Activated naive CD4-positive, alpha-beta T cell treated with Interleukin-2 at 50 U/mL for 16 hours (primary cell): ENCODE measurements at places on chromosomes 1 and 21.

- DNase-seq: no peak
These were observed 3.7 kb downstream of the LENEP start for GRCh38 chr1:154996966-154997701.

GRCh38 chr1:115356356-115356755 is 18.3 kb upstream of the NGF start:
- DNase-seq: no peak

- DNase-seq: no peak
These were observed 169.7 kb downstream of the ATG4C start for GRCh38 chr1:62953633-62954032.

- no peak for DNase-seq
These were observed 31.0 kb downstream of the UBE2T start for GRCh38 chr1:202310746-202311145.

DNA sequence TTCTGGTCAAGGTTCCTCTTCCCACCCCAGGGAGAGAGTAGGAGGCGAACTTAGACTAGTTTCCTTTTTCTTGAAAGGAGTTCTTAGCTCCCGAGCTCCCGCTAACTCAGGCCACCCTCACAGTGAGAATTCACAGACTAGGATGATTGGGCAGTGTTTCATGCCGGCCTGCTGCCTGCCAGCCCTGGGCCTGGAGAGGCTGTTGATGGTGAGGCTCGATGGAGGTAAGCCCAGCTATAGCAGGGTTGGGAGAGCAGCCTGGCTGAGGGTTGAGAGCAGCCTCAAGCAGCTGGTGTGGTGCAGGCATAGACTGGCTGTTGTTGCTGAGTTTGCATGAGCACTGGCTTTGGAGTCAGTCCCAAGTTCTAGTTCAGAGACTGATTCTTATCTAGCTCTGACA is 274.4 kb downstream of the MATN1 start:
- no peak for DNase-seq

DNA sequence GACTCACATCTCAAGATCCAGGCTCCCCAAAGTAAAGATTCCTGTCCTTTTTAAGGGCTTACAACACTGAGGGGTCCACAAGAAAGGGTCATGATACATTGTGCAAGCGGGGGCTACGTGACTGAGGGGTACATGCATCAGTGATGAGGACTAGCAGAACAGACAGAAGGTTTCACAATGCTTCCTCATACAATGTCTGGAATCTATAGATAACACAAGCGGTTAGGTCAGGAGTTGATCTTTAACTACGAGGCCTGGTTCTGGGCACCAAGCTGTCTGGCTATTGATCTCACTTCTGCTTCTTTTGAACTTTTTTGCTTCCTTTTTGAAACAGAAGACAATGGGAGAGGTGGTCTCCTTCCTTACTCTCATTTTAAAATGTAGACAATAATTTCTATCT is 718.6 kb downstream of the AMY1C start:
- DNase-seq: no peak

GRCh38 chr1:209899948-209900347 is 38.1 kb upstream of the SYT14 start:
- DNase-seq: no peak

DNA sequence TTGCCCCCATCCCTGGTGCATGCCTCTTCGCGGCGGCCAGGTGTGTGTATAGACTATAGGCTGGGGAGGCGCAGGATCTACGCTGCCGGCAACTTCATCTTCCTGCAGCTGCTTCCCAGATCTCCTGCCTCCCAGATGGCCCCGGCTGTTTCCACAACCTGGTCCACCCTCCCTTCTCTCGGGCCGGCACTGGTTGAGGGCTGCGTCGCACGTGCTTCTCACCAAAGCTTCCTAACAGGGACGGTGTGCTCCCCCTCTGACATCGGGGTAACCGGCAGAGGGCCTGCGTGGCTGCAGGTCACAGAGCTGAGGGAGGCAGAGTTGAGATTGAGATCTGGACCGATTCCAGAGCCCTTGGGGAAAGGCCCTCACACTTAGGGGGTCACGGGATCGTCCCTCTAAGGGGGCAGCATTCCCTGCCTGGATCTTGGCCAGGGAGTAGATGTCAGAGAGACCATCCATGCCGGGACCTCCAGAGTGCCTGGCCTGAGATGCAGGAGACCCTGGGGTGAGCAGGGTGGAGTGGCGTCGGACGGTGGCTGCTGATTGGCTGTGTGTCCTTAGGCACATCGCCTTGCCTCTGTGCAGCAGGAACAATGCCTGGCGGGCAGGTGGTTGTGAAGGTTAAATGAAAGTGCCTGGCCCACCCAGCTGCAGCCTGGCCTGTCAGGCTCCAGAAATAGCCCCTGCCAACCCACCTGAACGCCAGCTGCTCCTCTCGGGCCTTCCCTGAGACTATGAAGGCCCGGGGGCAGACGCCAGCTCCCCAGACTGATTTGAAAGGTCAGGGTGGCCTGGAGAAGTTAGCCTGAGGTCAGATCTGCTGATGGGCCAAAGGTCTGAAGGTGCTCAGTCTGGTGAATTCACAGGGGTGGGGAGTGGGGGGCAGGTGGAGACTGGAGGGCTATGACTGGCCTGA is 6.1 kb upstream of the MASP2 start:
- DNase-seq: no peak

DNA sequence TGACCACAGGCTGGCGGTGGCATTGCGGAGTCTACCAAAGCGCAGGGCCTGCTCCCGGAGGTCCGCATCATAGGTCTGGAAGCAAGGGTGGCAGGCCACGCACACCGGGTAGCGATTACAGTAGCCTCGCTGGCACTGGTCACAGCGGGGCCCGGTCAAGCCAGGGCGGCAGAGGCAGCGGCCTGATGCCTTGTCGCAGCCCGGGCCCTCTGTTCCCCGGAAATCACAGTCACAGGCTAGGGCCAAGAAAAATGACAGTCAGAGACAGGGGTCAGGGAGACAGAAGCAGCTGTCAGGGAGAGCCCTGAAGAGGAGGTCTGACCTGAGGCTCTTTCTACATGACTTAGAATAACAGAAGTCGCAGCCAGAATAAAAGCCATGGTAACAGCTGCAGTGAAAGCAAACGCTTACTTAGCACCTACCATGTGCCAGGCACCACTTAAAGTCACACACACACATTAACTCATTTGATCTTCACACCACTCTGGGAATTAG is 26.4 kb downstream of the LAMB3 start:
- no peak for DNase-seq

DNA sequence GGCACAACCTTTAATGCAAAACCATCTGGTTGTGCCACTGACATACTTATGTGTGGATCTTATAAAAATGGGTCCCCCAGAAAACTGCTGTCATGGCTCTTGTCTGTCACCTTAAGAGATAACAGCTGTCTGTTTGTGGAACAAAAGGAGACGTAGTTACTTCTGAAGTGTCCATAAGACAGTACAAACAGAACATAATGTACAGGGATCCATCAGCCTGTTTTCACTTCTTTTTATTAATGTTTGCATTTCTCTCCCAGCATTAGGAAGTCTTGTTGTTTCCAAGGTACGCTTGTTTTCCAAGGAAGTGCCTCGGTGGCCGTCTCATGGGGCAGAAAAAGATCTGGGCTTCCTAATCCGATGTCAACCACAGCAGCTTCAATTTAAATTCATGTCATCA is 11.2 kb upstream of the ST6GALNAC5 start:
- no peak for DNase-seq

DNA sequence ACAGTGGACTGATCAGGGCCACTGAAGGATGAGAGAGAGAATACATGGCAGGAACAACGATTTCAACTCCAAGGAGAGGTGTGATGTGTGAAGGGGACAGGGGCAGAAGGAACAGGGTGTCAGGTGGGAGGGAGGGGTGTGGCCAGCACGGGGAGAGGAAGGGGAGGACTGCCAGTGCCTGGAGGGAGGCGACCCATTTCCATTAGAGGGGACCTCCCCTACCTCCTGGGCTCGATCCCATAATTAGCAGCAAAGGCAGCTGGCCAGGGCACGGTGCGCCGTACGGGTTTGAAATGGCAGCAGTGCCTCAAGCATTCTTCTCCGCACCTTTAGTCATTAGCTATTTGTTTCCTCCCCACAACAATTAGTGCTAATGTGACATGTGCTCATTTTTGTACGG is 22.7 kb downstream of the CRYAA start:
- no peak for DNase-seq

DNA sequence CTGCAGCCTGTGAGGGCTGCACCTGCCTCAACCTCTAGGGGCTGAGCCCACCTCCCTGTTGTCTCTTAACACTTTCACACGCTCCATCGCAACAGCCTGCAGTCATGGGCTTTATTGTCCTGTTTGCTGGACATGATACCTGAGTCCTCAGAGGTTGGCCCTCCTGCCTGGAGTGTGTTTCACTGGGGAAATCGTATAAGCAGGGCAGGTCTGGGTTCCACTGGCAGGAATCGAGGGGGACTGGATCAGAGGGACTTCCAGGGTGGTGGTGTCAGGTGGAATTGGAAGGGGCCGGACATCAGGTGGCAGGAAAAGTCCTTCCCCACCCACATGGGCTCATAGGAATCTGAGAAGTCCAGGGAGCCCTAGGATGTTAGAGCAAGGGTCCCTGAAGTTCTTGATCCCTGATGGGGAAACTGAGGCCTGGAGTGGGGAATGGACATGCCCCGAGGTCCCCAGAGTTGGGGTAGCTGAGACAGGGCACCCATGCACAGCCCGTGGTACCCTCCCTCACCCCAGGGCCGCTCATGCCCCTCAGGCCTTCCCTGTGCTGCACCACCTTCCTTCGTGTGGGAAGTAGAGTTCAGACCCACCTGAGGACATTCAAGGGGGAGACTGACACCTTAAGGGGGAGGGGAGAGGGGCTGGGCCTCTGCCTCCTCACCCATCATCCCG is 66.6 kb downstream of the PIK3CD start:
- no peak for DNase-seq

GRCh38 chr1:181737056-181737455 is 253.7 kb downstream of the CACNA1E start:
- DNase-seq: no peak

- DNase-seq: peak; percentile 68
These were observed at the start of gene ITGB2 for GRCh38 chr21:44920694-44921604. ITGB2 (minus strand) TSS chr21:44920899; CDS start chr21:44910782, 10,117 bp downstream.

DNA sequence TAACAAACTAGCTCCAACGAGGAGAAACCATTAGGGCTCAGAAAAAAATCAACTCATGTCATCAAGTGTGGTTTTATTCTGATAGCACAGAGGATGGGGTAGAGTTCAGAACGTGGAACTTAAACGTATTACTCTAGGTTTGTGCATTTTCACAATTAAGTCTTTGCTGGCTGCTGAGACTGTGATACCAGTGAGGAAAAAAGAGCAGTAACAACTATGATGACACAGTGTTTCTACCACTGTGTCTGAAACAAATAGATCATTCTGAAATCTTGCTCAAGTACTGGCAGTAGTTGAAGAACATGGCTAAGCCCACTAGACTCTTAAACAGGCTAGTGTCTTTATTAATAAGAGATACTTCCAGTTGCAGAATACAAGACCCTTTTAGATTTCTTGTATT is 31.0 kb downstream of the NUCKS1 start:
- no peak for DNase-seq

GRCh38 chr1:182833271-182833670 is 5.9 kb upstream of the DHX9 start:
- DNase-seq: no peak

DNA sequence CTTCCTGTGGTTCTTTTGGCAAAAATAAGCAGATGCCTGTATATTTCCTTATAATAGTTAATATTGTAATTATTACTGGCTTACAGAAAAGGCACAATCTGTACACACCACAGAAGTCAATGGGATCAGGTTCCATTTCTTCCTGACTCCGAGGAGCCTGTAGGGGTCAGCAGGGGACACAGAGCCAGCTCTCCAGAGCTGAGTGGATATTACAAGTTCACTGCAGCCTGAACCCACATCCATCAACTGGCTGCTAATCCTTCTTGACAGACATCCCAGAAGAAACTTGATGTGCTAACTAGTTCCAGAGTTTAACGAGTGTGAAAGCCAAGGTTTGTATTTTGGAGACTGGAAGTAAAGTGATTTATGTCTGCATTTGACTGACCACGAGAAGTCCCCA is 203.8 kb downstream of the LMX1A start:
- no peak for DNase-seq

DNA sequence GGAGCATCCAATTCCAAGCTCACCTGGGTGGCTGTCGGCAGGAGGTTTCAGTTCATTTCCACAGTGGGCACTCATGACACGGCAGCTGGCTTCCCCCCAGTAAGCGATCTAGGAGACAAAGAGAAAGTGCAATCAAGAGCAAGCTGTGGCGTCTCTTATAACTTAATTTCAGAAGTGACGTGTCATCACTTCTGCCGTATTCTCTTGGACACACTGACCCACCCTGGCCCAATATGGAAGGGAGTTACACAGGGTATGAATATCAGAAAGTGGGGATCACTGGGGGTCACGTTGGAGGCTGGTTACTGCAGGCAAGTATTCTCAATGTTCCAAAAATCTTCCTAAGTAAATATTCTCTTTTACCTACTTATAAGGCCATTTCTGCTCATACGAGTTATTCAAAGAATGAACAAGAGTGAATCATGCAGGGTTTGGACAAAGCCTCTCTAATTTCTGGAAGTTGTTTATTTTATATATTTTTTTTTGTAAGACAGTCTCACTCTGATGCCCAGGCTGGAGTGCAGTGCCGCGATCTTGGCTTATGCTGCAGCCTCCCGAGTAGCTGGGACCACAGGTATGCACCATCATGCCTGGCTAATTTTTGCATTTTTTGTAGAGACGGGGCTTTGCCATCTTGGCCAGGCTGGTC is 46.5 kb upstream of the GREM2 start:
- no peak for DNase-seq

- DNase-seq: no peak
These were observed 622.7 kb downstream of the LMO4 start for GRCh38 chr1:87951409-87951808.

GRCh38 chr1:47940326-47940725 is 56.9 kb downstream of the TRABD2B start:
- DNase-seq: no peak

DNA sequence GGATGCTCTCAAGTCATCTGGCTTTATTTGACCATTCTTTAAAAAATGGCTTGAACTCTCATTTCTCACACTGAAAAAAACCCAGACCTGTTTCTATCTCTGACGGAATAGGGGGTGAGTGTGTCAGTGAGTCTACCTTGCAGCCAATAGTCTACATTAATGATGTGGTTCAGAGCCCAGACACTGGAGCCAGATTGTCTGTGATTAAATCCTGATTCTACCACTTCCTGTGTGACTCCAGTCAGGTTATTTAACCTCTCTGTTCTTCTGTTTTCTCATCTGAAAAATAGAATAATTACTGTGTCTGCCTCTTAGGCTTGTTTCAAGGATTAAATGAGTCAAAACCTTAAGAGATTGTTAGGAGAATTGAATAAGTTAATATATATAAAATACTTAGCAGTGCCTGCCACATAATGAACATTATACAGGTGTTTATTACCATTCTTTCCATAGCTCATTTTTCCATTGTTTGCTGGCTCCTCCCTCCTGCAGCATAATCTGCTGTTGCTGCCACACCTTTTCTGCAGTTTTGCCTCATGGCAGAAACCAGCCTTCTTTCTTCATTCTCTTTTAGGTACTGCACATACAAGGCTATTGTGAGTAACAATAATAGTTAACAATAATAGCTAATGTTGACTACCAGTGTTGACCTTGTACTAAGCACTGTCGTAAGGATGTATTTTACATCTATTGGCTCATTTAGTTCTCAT is 157.6 kb upstream of the IVNS1ABP start:
- DNase-seq: no peak

GRCh38 chr1:213127074-213127473 is 76.0 kb downstream of the RPS6KC1 start:
- no peak for DNase-seq
